ENCODE measurements at places on chromosomes 1 and 21.

GRCh38 chr1:192602757-192603156 is 27.2 kb downstream of the RGS1 start:
- H3K36me3 ChIP-seq = no peaks in the 10 kb centered on the region
- no peak for DNase-seq
- no peak overlapping the region for H3K4me3 ChIP-seq
- no peaks in the 10 kb centered on the region for H3K27me3 ChIP-seq
- H3K4me1 ChIP-seq = no peaks in the 10 kb centered on the region
- H3K27ac ChIP-seq = no peak overlapping the region

- H3K27me3 ChIP-seq = no peaks in the 10 kb centered on the region
- peaks cover 48% of the 10 kb centered on the region for H3K36me3 ChIP-seq
- no peak for DNase-seq
- peak overlapping the region; percentile 88 for H3K4me3 ChIP-seq
- peak overlapping the region; percentile 86 for H3K27ac ChIP-seq
- peaks cover 38% of the 10 kb centered on the region for H3K4me1 ChIP-seq
Measured at GRCh38 chr1:169113613-169114119, 7.2 kb downstream of the ATP1B1 start.

GRCh38 chr1:109777436-109777835 is 13.7 kb upstream of the EPS8L3 start:
- H3K36me3 ChIP-seq = no peaks in the 10 kb centered on the region
- no peaks in the 10 kb centered on the region for H3K4me1 ChIP-seq
- no peaks in the 10 kb centered on the region for H3K27me3 ChIP-seq
- no peak overlapping the region for H3K4me3 ChIP-seq
- no peak overlapping the region for H3K27ac ChIP-seq
- DNase-seq = no peak

GRCh38 chr1:151843398-151843797 is 3.8 kb upstream of the C2CD4D start:
- no peaks in the 10 kb centered on the region for H3K36me3 ChIP-seq
- H3K4me3 ChIP-seq = no peak overlapping the region
- peaks cover 18% of the 10 kb centered on the region for H3K27me3 ChIP-seq
- no peak overlapping the region for H3K27ac ChIP-seq
- DNase-seq = no peak

GRCh38 chr1:2632051-2632430 is 775 bp downstream of the MMEL1 start:
- no peak for DNase-seq
- no peaks in the 10 kb centered on the region for H3K4me1 ChIP-seq
- H3K4me3 ChIP-seq = no peak overlapping the region
- no peak overlapping the region for H3K27ac ChIP-seq
- H3K36me3 ChIP-seq = no peaks in the 10 kb centered on the region

DNA sequence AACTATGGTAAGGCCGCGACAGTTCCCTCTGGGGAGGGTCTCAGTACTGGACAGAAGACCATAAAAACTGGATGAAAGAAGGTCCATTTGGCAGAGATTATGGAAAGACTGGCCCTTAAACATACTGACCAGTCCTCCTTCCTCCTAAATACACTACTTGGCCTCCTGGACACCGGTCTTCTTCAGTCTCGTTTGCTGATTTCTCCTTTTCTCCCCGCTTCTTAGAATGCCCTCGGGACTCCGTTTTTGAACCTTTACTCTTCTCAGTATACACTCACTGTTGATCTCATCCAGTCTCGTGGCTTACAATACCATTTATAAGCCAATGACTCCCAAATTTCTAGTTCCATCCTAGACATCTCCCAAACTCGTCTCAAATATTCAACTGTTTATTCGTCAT is 694 bp upstream of the MRPL9 start:
- H3K27ac ChIP-seq = peak overlapping the region; percentile 93
- H3K27me3 ChIP-seq = no peaks in the 10 kb centered on the region
- no peaks in the 10 kb centered on the region for H3K4me1 ChIP-seq
- no peak for DNase-seq
- peaks cover 8% of the 10 kb centered on the region for H3K36me3 ChIP-seq
- H3K4me3 ChIP-seq = peak overlapping the region; percentile 84

DNA sequence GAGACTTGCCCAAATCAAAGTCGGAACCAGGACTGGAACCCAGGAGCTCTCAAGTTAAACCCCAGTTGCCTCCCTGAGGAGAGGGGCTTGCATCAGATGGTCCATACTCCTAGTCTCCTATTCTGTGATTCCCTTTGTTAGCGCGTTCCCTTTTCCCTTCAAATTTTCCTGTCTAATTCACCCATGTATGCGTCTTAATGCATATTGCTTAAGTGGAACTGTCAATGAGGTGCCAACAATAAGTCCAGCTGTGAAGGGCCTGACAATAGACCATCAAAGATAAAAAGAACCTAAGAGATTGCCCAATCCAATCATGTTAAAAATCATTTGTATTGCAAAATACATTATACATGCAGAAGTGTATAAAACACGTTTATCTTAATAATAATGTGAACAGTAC is 634 bp upstream of the SPATA6 start:
- H3K4me1 ChIP-seq = no peaks in the 10 kb centered on the region
- peak overlapping the region; percentile 75 for H3K4me3 ChIP-seq
- peak overlapping the region; percentile 92 for H3K27ac ChIP-seq
- DNase-seq = no peak
- no peaks in the 10 kb centered on the region for H3K27me3 ChIP-seq

DNA sequence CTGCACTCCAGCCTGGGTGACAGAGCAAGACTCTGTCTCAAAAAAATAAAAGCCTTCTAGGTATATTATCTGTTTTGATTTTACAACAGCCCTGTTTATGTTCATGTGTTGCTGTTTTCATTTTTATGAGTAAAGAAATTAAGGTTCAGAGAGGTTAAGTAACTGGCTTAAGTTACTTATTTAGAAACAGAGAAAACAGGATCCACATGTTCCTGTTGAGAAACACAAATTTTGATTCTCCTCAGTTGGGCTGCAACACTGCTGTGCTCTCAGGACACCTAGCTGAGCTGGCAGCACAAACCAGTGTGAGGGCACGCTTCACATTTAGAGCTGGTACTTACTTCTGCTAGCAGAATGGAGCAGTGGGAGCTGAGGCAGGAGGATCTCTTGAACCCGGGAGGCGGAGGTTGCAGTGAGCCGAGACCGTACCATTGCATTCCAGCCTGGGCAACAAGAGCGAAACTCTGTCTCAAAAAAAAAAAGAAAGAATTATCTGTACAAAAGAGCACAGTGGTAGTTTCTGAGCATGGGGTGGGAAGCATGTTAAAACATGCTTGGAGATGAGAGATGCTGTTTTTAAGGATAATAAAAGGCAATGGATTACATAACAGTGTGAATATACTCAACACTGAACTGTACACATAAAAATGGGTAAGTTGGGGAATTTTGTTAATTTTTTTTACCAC is 2.4 kb downstream of the SPRTN start:
- peaks cover 20% of the 10 kb centered on the region for H3K4me1 ChIP-seq
- no peaks in the 10 kb centered on the region for H3K27me3 ChIP-seq
- no peak for DNase-seq

GRCh38 chr1:235648954-235649367 is 623 bp downstream of the GNG4 start:
- H3K36me3 ChIP-seq = no peaks in the 10 kb centered on the region
- peak; percentile 90 for DNase-seq
- H3K4me3 ChIP-seq = peak overlapping the region; percentile 35
- H3K27ac ChIP-seq = no peak overlapping the region
- peaks cover 6% of the 10 kb centered on the region for H3K27me3 ChIP-seq

DNA sequence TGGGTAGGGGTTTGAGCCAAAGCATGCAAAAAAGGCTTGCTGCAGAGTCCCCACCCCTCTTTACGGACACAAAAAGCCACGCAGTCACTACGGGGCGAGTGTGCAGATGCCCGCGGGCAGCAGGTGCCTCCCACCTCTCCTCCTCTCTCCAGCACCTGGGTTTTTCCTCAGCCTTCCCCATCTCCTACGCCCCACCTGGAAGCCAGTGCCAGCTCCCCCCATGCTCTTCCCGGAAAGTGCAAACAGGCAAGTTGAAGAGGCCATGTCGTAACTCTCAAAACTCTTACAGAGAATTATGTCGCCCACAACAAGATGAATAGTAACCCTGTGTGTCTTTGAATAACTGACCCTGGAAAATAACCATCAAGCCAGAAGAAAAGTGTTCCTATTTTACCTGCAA is 82.5 kb downstream of the PDE9A start:
- H3K4me1 ChIP-seq = no peaks in the 10 kb centered on the region
- peak; percentile 6 for DNase-seq
- no peak overlapping the region for H3K27ac ChIP-seq
- no peaks in the 10 kb centered on the region for H3K27me3 ChIP-seq
- no peaks in the 10 kb centered on the region for H3K36me3 ChIP-seq

GRCh38 chr1:71351438-71351837 is 270.6 kb upstream of the ZRANB2 start:
- no peak for DNase-seq
- no peak overlapping the region for H3K27ac ChIP-seq
- H3K4me3 ChIP-seq = no peak overlapping the region
- no peaks in the 10 kb centered on the region for H3K4me1 ChIP-seq
- H3K36me3 ChIP-seq = no peaks in the 10 kb centered on the region

DNA sequence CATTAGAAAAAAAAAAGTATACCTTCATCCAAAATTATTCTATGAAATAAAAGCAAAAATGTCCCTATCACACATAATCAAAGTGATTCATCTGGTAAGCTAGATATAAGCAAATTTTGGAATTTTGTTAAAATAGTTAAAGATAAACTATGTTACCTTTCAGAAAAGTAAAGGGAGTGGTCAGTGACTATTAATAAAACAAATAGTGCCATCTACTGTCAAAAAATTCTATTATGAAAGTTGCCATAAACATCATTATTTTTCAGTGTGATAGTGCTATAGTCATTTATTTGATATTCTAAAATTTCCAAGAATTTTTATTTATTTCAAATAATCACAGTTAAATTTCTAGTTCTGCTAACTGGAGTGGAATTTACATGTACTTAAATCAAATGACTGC is 803.7 kb downstream of the KCNT2 start:
- H3K36me3 ChIP-seq = no peaks in the 10 kb centered on the region
- no peak overlapping the region for H3K27ac ChIP-seq
- no peaks in the 10 kb centered on the region for H3K4me1 ChIP-seq
- no peak overlapping the region for H3K4me3 ChIP-seq

- H3K27ac ChIP-seq = no peak overlapping the region
- no peak for DNase-seq
- H3K36me3 ChIP-seq = no peaks in the 10 kb centered on the region
- H3K4me1 ChIP-seq = no peaks in the 10 kb centered on the region
Measured at GRCh38 chr1:231206856-231207255, 34.2 kb upstream of the GNPAT start.

- DNase-seq = no peak
- no peaks in the 10 kb centered on the region for H3K36me3 ChIP-seq
- H3K27ac ChIP-seq = no peak overlapping the region
- H3K4me3 ChIP-seq = no peak overlapping the region
Measured at GRCh38 chr1:74586253-74586897, 74.0 kb upstream of the LRRC53 start.

GRCh38 chr21:28215214-28215954 is 777.3 kb downstream of the LTN1 start:
- no peak overlapping the region for H3K4me3 ChIP-seq
- H3K4me1 ChIP-seq = no peaks in the 10 kb centered on the region
- no peaks in the 10 kb centered on the region for H3K27me3 ChIP-seq
- H3K36me3 ChIP-seq = no peaks in the 10 kb centered on the region
- DNase-seq = no peak
- H3K27ac ChIP-seq = no peak overlapping the region

DNA sequence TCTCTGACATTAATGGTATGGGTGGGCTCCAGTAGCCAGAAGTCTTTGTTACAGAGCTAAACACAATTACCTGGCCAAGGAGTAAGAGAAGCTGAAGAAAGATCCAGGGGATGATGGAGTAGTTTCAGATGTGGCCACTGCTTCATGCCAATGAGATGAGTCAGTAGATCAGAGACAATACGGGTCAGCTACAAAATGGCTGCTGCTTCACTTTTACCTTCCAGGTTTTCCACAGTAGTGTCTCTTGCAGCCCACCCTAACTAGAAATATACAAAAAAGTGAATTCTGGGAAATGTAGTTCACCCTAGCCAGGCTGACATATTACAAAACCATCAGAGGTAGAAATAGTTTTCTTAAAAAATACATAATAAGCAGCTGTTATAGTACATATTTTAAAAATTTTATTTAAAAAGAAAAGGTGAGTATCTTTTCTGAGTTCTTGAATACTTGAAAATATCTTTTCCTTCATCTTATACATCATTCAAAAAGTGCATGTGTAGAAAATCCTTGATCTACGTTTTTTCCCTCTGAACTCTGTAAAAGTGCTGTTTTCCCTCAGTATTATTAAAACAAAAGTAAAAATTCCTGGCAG is 36.1 kb downstream of the LRIF1 start:
- no peaks in the 10 kb centered on the region for H3K36me3 ChIP-seq
- H3K27ac ChIP-seq = no peak overlapping the region
- no peaks in the 10 kb centered on the region for H3K27me3 ChIP-seq
- no peaks in the 10 kb centered on the region for H3K4me1 ChIP-seq

DNA sequence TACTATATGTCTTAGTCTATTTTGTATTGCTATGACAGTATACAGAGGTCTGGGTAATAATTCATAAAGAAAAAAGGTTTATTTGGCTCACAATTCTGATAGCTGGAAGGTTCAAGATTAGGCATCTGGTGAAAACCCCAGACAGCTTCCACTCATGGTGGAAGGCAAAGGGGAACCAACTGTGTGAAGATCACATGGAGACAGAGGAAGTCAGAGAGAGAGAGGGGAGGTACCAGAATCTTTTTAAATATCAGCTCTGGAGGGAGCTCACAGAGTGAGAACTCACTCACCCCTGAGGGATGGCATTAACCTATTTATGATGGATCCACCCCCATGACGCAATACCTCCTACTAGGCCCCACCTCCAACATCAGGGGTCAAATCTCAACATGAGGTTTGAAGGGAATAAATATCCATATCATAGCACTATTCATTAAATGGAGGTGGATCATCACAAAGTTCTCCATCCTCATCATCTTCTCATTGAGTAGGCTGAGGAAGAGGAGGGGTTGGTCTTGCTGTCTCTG is 290.5 kb downstream of the DSCAM start:
- no peak overlapping the region for H3K4me3 ChIP-seq
- H3K27me3 ChIP-seq = no peaks in the 10 kb centered on the region
- no peaks in the 10 kb centered on the region for H3K4me1 ChIP-seq
- no peak overlapping the region for H3K27ac ChIP-seq
- H3K36me3 ChIP-seq = no peaks in the 10 kb centered on the region
